ENCODE measurements at places on chromosomes 7 and 10. TPM values are rescaled to one million over a fixed set of nuclear protein-coding genes. Genes with fewer than 3 reads are reported as not detected.

The CAMK2G gene
- 22.2 TPM for total RNA-seq

The CDK14 gene
- total RNA-seq, result 42.4 TPM

The FGFR2 gene
- 14.3 TPM for total RNA-seq

The CHN2 gene
- total RNA-seq, result 13.4 TPM

The PNLIP gene
- total RNA-seq, result not detected

The SFRP4 gene
- 2.6 TPM for total RNA-seq

The LRRC18 gene
- total RNA-seq, result not detected
